Vagina (tissue), 2 donors: ENCODE measurements at places on chromosomes 4 and X.

- DNase-seq, result no peak
Measured at GRCh38 chr4:38775326-38775725, 7.5 kb downstream of the TLR10 start.

GRCh38 chrX:95382799-95383198 is 1301.8 kb upstream of the DIAPH2 start:
- no peak for DNase-seq

- no peak for DNase-seq
Measured at GRCh38 chrX:22338740-22339139, 66.0 kb downstream of the CBLL2 start.

- no peak for DNase-seq
Measured at GRCh38 chrX:19194285-19195242, 72.3 kb upstream of the ADGRG2 start.

DNA sequence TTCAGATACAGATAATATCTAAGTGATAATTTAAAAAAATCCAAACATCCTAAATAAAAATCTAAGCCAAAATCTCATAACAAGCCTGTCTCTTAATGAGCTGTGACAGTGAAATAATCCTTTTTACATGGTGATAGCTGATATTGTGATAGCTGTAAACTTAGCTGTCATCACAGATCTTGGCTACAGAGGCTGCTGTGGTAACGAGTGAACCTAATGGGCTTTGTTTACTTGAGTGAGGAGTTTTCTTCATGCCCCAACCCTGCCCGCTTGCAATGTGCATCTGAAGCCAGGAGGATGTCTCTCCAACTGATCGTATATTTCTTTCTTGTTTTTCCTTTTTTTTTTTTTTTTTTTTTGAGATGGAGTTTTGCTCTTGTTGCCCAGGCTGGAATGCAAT is 41.5 kb upstream of the YTHDC1 start:
- DNase-seq, result no peak

GRCh38 chrX:21528076-21528475 is 130.1 kb downstream of the KLHL34 start:
- DNase-seq, result no peak

- no peak for DNase-seq
Measured at GRCh38 chr4:6141554-6141953, 58.8 kb downstream of the JAKMIP1 start.

- no peak for DNase-seq
Measured at GRCh38 chr4:57265831-57266582, 155.8 kb upstream of the IGFBP7 start.

DNA sequence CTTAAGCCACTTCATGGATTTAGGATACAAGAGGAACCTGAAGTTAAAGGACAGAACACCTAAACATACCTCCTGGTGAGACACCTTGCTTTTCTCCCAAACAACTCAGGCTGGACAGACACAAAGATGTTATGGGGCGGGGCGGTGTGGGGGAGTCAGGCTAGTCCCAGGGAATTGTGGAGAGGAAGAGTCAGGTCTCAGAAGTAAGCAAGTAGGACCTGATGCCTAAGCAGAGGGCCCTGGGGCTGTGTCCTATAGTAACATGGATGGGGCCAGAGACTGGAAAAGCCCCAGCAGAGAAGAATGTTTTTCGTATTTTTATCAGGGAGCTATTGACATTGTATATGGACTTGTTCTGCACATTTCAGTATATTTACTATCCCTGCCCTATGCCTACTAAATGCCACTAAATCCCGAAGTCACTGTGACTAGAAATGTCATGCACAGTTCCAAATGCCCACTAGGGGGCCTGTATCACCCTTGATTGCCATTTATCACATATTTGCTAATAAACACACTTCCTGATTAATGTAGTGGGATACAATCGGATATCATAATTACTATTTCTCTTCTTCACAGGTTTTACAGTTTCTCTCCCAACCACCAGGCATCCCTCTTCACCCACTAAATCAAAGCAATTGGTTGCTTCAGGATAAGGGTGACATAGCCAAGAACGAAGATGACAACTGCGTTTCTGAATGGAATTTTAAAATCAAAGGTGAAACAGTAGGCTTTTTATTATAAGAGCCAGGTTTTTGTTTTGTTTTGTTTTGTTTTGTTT is 23.8 kb upstream of the ARHGAP10 start:
- no peak for DNase-seq

DNA sequence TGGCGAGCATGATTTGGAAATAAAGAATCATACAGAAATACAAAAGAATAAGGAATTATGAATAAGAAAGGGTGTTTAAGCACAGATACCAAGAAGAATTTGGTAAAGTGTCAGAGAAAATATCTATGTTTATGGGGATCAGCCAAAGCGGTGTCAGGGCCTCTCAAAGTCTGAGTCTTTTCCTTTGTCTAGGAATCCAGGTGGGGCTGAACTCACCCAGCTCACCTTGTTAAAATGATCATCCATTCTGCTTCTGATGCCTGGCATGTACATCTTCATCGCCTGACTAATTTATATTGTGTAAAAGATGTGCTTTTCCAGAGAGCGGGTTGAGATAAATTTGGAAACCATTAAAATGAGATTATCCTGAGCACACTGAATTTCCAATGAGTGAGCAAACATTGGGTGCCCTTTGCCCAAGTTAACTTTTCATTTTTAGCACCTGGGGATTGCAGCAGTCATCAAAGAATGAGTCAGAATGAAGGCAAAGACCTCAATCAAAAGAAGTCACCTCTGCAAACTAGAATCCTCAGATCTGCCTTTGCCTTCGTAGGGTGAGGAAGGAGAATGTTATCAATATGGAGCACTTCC is 141.9 kb upstream of the ANXA3 start:
- DNase-seq, result no peak

DNA sequence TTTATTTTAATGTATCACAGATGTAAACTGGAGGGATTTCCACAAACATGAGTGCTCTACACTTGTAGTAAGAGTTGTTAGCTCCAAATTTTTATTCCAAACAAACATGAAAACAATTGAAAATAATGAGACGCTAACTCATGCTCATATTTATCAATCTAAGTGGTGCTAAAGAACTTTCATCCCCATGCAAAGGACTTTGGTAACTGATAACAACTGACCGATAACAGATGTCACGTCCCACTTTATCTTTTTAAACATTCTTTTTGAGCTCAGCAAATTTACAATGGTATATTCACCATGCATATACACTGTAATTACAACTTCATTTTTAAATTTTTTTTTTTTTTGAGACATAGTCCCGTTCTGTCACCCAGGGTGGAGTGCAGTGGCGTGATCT is 15.6 kb upstream of the MAOA start:
- DNase-seq, result no peak

DNA sequence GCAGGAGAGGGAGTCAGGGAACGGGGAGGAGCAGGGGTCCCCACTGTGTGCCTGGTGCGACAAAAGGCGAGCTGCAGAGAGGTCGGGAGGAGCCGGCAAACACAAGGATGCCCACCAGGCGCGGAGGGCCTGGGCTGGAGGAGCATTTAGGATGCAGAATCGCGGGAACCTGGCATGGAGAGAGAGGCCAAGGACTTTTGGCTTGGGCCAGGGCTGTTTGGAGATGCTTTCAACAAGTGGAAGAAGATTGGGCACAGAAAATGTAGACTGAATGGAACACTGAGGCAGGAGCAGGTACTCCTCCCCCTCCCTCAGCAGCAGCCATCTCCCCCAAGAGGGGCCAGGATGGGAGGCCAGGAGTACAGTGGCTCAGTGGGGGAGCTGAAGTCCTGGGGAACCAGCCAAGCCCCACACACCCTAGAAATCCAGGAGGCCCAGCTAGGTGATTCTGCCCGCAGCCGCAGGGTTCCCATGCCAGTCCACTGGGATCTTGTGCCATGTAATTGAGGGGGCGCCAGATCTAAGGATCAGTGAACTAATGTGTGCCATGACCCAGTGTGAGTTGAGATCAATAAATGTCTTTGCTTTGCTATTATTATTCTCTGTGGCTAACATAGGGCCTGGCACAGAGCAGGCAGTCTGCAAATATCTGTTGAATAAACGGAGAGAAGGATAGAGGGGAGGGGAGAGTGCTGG is 1.1 kb upstream of the ABLIM2 start:
- DNase-seq, result no peak

- DNase-seq, result no peak
Measured at GRCh38 chr4:52957835-52958631, 95.9 kb downstream of the RASL11B start.

DNA sequence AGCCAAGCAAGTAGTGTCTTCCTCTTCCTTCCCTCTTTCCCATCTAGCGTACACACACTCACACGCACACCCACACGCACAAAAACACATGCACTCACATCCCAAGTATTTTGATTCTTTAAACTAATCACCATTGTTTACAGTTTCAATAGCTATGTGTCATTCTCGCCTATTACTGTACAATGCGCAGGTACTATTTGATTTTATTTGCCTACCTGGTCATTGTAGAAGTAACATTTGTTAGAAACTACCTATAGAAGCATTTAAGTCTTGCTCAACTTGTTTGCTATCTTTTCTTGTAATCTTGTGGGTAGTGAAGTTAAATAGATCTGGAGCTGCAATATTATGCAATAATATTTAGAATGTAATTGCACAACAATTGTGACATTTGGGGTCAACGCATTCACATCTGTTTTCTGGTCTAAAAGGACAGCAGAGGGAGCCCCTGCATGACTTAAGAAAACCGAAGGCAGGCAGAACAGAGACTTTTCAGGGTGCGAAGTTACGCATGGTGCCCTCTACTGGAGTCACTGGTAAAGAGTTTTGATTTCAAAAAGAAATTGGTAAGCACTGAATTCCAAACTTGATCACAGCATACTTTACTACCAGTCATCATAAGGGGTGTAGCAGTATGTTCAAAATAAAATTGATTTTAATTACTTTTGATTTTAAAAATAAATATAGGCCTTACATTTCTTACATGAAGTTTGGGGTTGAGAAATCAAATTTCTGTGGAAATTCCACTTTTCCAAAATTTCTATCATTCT is 503.3 kb upstream of the FAM241A start:
- DNase-seq, result no peak

DNA sequence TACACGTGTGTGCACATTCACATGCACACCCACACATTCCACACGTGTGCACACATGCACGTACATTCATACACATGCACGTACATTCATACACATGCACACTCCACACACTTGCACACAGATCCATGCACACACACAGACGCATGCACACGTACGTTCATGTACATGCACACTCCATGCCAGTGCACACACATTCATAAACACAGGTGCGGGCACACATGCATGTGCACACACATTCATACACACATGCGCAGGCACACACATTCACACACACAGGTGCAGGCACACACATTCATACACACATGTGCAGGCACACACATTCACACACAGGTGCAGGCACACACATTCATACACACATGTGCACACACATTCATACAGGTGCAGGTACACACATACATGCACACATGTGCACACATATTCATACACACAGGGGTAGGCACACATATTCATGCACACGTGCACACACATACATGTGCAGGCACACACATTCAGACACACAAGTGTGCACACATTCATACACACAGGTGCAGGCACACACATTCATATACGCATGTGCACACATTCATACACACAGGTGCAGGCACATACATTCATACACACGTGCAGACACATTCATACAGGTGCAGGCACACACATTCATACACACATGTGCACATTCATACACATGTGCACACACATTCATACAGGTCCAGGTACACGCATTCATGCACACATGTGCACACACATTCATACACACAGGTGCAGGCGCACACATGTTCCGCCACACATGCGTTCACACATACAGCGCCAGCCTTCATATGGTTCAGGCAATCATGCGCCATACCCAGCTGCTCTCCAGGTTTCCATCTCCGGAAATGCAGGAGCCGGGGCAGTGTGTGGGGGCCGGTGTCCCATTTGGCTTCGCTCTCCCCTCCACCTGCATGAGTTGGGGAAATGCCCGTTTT is 124.8 kb downstream of the HMX1 start:
- DNase-seq, result no peak

DNA sequence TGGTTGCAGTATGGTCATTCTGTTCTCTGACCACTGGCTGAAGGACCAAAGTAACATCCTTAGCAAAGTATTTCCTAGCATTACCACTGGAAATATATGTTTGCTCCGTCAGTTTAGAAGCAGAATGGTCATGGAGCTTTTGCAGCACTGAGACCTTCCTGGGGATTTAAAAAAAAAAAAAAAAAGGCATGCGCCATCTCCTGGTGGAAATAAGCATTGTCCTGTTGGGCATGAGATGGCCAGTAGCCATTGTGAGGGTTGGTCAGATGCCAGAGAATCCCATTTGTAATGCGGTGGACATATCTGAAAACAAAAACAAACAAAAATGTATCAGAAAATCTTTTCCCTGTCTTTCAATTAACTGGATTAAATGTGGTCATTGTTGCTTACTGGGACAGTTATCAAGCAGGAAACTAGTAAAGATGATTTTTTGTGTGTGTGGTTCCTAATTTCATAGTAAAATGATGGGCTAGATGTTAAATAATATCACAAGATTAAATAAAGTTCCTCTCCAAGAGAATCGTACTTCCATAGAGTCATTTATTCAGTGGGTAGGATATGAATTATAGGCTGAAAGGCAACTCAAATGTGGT is 139.6 kb downstream of the SOWAHB start:
- no peak for DNase-seq

- no peak for DNase-seq
Measured at GRCh38 chr4:106569146-106570031, 200.8 kb upstream of the GIMD1 start.

DNA sequence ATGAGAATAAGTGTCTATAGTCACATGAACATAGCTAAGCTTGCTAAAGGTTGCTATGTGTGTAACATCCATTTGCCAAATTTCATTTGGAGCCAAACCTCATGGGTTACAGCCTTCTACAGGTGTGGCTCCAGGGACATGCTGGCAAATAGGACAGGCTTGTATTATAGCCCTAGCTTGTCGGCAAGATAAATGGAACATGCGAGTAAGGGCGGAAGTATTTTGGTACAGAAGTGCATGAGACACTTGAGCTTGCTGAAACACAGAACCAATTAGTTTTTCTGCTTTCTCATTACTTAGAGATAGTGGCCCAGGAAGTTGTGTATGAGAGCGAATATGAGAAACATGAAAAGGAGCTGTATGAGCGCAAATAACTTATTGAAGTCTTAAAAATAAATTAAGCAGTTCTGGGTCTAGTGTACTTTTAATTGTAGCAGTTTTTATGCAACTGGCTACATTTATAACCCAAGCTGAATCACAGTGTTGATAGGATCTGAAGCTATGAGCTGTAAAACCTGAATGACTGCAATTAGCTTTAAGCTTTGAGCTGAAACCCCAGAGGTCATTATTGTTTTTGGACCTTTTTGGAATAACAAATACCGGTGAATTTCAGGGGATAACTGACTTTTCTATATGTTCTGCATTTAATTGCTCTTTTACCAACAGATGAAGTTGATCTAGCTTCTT is 64.6 kb downstream of the KDM5C start:
- no peak for DNase-seq

GRCh38 chr4:2261110-2261852 is 628 bp downstream of the MXD4 start:
- no peak for DNase-seq
